ENCODE measurements at places on chromosomes 5 and 9.

- DNase-seq, result no peak
These were observed 47.2 kb upstream of the CXCL14 start for GRCh38 chr5:135625961-135626360.

GRCh38 chr5:33973271-33973670 lies 11.2 kb downstream of the SLC45A2 start:
- DNase-seq, result no peak

DNA sequence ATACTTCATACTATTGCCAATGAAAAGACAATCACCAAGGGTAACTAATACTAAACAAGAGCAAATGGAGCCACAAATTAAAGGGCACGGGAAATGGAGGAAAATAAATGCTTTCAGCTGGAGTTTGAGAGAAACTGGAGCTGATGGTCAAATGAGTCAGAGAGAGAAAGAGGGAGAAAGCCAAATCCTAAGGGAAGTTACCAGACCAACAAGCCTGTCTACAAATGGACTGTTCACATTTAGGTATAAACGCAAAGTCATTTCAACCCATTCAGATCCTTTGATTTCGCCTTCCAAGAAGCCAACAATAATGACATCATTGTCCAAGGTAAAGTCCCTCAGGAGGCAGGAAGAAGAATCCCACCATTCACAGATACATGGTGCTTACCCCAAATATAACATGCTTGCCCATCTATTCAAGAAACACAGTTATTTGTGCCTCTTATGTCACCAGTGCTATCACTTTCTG lies 351.8 kb downstream of the RAB3C start:
- DNase-seq, result no peak

- no peak for DNase-seq
These were observed 4.8 kb downstream of the ARL10 start for GRCh38 chr5:176369934-176370711.

GRCh38 chr5:168062239-168062638 lies 229.2 kb upstream of the WWC1 start:
- DNase-seq, result no peak

- DNase-seq, result no peak
These were observed 181.7 kb upstream of the TLX3 start for GRCh38 chr5:171127314-171127713.

GRCh38 chr9:107484117-107484723 lies 5.3 kb downstream of the KLF4 start:
- DNase-seq, result peak; percentile 59

GRCh38 chr5:146695646-146696045 lies 179.7 kb upstream of the GPR151 start:
- DNase-seq, result no peak

DNA sequence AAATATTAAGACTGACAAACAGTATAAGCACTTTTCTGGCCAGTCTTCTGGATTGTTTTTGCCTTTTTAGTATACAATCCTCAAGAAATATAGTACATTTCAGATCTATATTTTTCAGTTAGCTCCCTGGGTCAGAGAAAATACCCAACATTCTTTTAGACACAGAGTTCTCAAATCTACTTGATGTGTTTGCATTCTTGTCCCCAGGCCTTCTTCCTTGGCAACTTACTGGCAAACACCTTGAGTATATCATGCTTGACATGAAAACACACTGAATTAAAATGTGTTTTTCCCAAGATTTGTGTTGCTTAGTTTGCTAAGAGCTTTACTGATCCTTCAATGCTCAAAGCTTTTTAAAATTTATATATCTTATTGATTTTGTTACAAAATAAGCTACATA lies 1413.1 kb upstream of the CDH9 start:
- no peak for DNase-seq

GRCh38 chr5:72619677-72620076 lies 112.5 kb upstream of the ZNF366 start:
- no peak for DNase-seq

DNA sequence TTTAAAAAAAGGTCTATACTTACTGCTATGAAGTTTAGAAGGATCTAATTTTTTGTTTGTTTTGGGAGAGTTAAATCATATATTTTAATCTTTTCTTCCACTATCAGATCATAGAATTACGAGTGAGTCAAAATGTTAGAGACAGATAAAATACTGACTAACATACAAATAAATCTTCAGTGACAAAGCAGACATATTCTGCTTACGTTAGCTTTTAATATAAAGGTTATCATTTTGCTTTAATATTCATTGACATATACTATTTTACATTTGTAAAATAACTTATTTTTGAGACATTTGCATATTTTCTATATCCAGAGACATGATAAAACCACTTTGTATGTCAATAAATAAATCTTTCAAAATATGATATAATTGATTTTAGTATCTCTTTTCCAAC lies 64.6 kb upstream of the GABRA1 start:
- DNase-seq, result no peak

DNA sequence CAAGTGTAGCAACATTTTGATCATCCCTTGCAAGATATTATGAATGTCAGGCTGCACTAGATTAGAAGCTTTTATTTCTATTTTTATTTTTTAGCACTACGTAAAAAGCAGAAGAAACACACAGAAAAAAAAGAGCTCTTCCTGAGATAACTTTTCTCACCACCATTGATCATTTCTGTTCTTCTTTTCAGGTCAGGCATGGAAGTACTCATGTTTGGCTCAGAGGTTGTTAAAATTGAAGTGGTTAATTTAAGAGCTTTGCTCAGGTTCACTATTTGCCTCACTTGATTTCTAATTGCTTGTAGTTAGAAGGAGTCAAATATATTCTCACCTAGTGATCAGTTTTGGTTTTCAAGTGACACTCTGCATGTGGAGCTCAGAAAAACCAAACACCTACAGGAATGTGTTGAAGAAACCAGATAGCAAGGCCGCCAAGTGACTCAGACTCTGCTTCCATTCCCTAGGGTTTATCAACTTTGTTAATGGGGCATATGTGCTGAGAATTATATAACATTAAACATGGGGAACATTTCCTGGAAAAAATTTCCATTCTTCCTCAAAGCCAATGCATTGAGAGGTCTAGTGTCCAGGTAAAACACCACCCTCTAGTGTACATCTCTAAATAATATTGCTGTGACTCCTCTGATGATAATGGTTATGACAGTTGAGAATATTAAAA lies 679.8 kb downstream of the CETN3 start:
- no peak for DNase-seq

GRCh38 chr9:16069671-16070454 lies 517.0 kb downstream of the CCDC171 start:
- peak; percentile 34 for DNase-seq

DNA sequence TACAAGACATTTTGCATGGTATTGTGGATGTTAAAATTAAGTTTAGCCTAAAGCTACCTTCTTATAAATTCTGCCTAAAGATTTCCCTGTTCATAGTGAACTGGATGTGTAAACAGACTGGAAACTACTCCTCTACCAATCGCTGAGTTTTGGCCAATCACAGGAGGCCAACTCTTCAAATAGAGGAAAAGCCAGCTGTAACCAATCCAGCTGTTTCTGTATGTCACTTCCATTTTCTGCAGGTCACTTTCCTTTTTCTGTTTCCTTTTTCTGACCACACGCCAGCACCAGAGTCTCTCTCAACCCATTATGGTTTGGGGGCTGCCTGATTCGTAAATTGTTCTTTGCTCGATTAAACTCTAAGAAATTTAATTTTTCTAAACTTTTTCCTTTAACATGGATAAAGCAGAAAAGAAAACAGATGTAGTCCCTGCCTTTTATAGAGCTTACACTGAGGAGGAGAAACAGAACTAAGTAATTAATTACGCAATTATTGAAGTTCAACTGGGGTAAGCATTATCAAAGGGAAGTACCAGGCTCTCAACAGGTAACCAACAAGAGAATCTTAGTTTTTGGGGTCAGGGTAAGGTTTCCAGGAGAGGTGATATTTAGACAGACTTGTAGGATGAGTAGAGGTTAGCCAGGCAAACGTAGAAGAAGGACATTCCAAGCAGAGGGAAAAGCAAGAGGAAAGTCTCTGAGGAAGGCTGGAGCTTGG lies 27.7 kb downstream of the RANBP3L start:
- DNase-seq, result no peak

DNA sequence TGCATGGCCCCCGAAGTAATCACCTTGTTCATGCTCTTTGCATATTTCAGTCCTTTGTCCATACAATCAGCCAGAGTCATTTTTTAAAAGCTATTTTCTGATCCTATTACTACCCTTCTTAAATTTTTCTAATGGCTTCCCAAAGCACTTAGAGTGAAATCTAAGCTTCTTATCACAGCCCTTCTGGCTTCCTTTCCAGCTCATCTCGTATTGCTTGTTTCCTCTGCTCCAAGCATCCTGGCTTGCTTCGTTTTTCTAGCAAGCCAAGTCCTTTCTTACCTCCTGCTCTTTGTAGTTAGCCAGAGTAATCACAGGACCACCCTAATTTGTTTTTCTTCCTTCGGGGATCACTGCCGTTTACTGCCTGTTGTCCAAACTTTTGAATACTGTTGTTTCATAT lies 453.3 kb downstream of the KIF4B start:
- DNase-seq, result no peak

DNA sequence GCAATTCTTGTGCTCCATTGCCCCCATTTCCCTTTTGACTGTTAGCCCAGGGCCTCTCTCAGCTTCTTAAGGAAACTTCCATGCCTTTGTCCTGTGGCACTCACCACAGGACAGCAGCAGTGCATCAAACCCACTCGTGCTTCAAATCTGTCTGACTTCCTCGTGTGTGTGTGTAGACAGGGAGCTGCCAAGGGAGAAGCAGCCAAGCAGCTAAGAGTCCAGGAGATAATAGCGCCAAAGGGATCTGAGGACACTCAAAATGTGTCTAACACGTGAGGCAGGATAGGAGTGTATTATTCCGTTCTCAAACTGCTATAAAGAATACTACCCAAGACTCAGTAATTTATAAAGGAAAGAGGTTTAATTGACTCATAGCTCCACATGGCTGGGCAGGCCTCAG lies 44.8 kb downstream of the CDK7 start:
- DNase-seq, result no peak

DNA sequence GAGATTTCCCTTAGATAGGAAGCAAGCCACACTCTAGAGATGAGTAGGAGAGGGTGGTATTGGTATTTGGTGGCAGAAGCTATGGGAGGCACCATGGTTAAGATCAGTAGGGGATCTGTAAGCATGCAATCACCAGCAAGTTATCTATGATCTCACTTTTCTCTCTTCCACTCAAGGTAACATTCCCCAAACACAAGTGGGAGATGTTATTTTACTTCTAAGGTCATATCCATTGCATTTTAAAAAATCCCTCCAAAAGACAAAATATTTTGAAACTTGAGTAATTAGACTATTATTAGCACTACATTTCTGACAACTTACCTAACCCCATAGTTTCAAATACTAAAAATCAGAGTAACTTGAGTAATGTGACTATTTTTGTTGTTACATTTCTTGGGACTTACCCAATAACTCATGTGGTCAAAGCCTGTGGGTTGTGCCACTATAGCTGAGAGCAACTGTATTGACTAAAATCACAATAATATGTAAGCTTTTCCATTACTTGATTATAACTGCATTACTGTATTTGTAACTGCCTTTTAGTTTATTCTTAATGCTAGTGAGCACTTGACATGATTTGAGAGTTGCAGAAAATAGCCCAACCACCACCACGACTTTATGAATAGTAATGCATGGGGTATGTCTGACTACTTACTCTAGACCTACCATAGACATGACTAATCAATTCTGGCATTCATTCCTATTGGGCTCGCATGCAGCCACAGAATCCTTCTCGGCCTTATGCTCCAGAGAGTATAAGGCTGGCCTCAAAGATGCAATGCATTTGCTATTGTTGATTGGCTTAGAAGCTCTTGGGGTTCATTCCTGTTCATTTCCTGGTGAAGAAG lies 264.7 kb downstream of the TRIM32 start:
- DNase-seq, result peak; percentile 88

DNA sequence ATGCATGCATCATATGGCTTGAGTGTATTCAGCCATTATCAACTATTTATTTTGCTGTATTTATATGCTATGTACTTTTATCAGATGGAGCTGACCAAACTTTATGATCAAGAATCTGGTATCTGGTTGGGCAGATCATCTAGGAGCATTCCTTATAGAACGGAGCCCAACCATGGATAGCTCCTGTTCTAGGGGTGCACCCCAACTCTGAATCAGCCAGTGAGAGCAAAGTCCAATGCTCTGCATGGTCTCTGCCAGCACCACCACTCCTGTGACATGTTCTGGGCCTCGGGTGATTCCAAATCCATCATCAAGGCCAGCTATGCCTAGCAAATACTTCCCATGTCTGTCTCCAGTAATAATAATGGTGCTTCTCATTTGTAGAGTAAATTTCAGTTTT lies 517.5 kb downstream of the AGTPBP1 start:
- no peak for DNase-seq

DNA sequence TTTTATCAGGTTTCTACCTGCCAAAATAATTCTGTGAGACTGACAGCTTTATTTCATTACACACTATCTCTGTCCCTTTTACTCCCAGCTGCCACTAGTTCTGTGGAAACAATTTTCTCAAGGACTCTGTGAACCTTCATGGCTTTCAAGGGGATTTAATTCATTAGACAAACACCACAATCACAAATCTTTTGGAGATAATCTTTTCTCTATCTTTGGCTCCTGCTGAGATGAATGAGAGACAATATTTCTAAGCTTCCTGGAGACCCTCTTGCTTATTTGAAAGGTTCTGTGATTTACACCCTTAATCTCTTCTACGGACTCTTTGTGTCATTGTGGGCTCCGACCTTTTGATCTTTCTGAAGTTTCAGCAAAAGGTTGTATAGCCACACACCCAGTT lies 222.6 kb downstream of the PRDM9 start:
- DNase-seq, result no peak

DNA sequence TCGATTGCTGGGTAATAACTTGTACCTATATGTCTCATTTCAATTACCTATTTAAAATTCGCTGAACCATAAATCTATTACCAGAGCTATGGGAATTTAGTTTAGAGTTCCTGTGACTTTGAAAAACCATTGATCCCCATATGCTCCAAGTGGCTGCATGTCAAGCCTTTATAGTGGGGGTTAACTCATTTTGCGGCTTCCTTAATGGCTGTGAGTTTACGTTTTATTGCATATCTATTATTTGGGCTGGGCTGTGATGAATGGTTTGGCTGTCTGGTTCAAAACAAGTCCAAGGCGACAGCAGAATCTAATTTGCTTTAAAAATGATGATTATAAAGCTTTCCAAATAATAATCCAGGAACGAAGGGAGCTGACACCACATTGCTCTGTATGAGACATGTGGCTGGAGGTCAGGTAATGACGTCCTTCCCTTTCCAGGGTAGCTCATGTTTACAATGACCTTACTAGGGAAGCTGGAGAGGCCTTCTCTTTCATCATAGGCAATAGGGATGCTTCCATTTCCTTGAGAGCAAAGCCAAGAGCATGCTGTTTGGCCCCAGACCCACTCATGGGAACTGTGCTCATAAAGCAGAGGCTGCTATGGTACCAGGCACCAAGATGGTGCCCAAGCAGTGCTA lies 258.3 kb downstream of the HSPA4 start:
- DNase-seq, result no peak

DNA sequence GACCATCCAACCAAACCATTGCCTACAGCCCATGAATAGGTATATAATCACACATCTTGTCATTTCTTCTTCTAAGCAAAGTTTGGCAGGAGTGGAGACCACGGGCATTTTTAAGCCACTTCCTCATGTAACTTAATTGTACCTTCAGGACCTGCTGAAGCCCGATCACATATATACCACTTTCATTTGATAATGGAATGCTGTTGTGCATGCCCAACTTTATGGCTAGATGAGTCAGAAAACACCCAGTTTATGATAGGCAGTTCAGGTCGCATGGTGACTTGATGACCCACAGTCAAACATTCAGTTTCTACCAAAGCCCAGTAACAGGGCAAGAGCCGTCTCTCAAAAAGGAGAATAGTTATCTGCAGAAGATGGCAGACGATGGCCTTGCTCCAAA lies 2295.0 kb upstream of the ACO1 start:
- no peak for DNase-seq

- no peak for DNase-seq
These were observed 83.8 kb downstream of the DAB2IP start for GRCh38 chr9:121735065-121735792.
